ENCODE measurements at places on chromosomes 11 and 22. TPM values are rescaled to one million over a fixed set of nuclear protein-coding genes. Genes with fewer than 3 reads are reported as not detected.

OR8D1 gene
- not detected for total RNA-seq

MPEG1 gene
- 0.08 TPM for total RNA-seq

IFITM10 gene
- 18.0 TPM for total RNA-seq

POU2F3 gene
- not detected for total RNA-seq

FOLR2 gene
- total RNA-seq: not detected

TPBGL gene
- total RNA-seq: 0.54 TPM

CALCB gene
- total RNA-seq: not detected

AGBL2 gene
- 6.8 TPM for total RNA-seq

C11orf97 gene
- not detected for total RNA-seq

ANO5 gene
- 1.7 TPM for total RNA-seq

TRPM5 gene
- 0.08 TPM for total RNA-seq

GRM5 gene
- total RNA-seq: 0.03 TPM

MPZL3 gene
- total RNA-seq: 1.0 TPM

CCDC15 gene
- 2.8 TPM for total RNA-seq

IL17RA gene
- 11.7 TPM for total RNA-seq

TSPAN18 gene
- total RNA-seq: 21.3 TPM

ARHGEF17 gene
- total RNA-seq: 43.2 TPM

C1QTNF4 gene
- total RNA-seq: not detected

CASP5 gene
- total RNA-seq: not detected

RASSF10 gene
- total RNA-seq: not detected

Data from Panc1 (cell line).